ENCODE measurements at places on chromosomes 16 and 17. TPM values are rescaled to one million over a fixed set of nuclear protein-coding genes. Genes with fewer than 3 reads are reported as not detected.

The MEFV gene
- total RNA-seq = 0.23 TPM

DNA sequence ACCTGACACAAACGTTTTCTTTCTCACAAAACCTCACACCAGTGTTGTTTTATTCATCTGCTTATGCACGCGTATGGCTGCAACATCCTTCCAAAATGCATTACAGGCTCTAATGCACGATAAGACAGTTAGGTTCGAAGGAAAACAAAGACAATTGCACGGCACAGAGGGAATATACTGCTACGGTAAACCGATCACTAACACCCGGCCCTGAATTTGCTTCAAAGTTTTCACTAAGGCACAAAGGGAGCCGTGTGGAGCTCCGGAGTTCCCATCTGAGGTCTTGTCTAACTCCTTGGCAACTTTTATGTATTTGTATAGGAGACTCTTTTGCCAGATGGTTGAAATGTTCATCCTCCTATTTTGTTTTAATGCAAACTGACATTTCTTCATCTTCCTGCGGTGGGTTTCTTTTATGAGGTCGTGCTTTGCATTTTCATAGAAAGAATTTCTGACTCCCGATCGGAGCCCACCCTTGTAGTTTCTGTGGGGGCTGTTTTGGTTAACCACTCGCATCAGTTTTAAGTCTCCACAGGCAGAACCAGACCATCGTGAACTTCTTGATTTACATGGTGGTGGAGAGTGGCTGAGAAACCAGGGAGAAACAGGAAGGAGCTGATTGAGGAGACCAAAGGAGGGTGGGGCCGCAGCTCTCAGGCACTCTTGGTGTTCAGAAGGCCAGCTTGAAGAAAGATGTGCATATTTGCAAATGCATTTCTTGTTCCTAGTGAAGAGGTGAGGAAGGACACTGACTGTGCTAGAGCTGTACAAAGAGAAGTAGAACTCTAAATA is 516.8 kb downstream of the MAF start:
- H3K36me3 ChIP-seq = peaks cover 2% of the 10 kb centered on the region
- peak overlapping the region; percentile 58 for H3K27ac ChIP-seq
- DNase-seq = no peak
- peaks cover 7% of the 10 kb centered on the region for H3K27me3 ChIP-seq
- H3K4me3 ChIP-seq = peak overlapping the region; percentile 56

- H3K36me3 ChIP-seq = no peaks in the 10 kb centered on the region
- peaks cover 2% of the 10 kb centered on the region for H3K27me3 ChIP-seq
- no peaks in the 10 kb centered on the region for H3K4me1 ChIP-seq
- no peak overlapping the region for H3K27ac ChIP-seq
- no peak overlapping the region for H3K4me3 ChIP-seq
Observed at GRCh38 chr17:19485800-19486340, 47.8 kb upstream of the SLC47A1 start.

GRCh38 chr17:44204441-44204882 is 4.8 kb upstream of the ATXN7L3 start:
- no peak overlapping the region for H3K4me3 ChIP-seq
- H3K27ac ChIP-seq = peak overlapping the region; percentile 32
- no peak for DNase-seq
- no peaks in the 10 kb centered on the region for H3K27me3 ChIP-seq
- peaks cover 33% of the 10 kb centered on the region for H3K4me1 ChIP-seq

DNA sequence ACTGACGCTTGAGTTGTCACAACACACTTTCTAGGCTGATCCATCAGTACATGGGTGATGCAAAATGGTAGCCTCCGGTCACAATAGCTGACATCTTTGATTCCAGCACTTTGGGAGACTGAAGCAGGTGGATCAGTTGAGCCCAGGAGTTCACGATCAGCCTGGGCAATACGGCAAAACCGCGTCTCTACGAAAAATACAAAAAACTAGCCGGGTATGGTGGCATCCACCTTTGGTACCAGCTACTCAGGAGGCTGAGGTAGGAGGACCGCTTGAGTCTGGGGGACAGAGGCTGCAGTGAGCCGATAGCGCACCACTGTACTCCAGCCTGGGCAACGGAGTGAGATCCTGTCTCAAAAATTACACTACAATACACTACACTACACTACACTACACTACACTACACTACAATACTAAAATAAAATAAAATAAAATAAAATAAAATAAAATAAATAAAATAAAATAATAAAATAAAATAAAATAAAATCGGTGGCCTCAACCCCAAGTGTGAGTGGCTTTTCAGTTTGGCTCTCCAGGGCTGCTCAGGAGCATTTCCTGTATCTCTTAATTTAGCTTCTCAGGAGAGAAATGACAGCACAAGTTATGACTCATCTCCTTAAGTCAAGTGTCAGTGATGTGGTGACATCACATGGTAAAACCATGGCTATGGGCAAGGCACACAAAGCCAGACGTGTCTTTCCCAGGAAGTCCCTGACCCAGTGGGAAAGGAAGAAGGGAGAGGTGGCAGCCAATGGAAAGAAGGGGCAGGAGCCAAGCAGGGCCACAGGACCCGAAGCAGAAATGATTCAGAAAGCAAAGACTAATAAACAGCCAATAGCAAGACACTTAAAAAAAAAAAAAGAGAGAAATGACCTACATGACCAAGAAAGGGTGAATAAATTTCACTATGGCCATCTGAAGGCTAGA is 75.3 kb upstream of the TBC1D3K start:
- peaks cover 34% of the 10 kb centered on the region for H3K4me1 ChIP-seq
- peak overlapping the region; percentile 75 for H3K27ac ChIP-seq
- peak overlapping the region; percentile 50 for H3K4me3 ChIP-seq
- DNase-seq = peak; percentile 48
- H3K36me3 ChIP-seq = no peaks in the 10 kb centered on the region

Measured in activated naive CD8-positive, alpha-beta T cell treated with anti-CD3 and anti-CD28 coated beads, Interleukin-2, amount 10 ng/mL, durations not matched to agents 7 days and 5 days (primary cell).